Stimulated activated CD8-positive, alpha-beta memory T cell treated with anti-CD3 and anti-CD28 coated beads, Interleukin-4, amount 100 ng/mL, for 24 hours (primary cell): ENCODE measurements at places on chromosomes 11 and 22.

DNA sequence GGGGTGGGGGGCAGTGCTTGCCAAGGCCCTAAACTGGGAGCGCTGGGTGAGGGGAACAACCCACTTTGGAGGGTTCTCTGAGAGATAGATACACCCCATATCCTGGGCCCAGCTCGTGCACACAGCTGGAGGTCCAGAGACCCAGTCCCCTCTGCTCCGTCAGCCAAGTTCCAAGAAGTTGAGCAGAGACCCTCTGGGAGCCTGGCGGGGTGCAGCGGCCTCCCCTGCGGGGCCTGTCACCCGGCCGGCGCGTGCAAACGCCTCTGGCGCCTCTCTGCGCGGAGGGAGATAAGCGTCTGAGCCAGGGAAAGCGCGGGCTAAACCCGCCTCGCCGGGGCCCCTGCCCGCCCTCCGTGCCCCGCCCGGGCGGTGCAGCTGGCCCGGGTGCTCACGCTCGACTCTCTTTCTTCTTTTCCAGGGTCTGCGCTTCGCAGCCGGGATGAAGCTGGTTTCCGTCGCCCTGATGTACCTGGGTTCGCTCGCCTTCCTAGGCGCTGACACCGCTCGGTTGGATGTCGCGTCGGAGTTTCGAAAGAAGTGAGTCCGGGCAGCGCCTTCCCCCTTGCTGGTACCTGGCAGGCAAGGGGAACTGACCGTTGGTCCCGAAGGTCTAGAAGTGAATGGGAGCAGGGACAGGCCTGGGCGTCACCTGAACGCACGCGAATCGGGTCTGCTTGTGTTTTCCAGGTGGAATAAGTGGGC is 540 bp downstream of the ADM start:
- no peak for DNase-seq

GRCh38 chr11:31412946-31413345 is 43.3 kb downstream of the DNAJC24 start:
- no peak for DNase-seq

- peak; percentile 14 for DNase-seq
These were observed 94.2 kb upstream of the TBCEL start for GRCh38 chr11:120929664-120930154.

DNA sequence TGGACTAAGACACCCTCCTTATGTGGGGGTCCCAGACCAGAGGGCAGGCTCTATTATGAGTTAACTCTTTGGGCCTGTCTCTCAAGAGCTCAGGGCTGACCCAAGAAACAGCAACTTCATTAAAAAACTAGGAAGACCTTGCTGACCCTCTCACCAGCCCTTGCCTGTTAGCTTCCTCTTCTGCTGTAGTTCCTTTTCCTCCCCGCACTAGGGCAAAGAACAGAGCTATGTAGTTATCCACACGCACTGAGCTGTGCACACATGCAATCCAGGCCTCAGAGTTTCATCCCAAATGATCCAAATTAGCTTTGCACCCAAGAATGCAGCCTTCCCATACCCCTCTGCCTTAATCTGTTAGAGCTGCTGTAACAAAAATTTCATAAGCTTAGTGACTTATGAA is 539.6 kb upstream of the CADM1 start:
- no peak for DNase-seq

DNA sequence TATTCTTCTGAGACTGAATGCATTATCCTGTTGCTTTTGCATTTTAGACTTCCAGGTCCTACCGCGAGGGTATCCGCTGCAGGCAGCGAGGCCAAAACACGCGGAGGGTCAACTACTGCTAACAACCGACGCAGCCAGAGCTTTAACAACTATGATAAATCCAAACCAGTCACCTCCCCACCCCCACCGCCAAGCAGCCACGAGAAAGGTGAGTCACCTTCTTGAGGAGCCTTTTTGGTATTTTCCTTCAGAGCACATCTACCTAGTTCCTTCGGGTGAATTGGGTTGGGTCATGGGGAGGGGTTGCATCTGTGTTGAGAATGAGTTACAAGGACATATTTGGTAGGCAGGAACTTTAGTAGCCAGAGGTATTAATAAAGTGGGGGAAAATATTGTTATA is 179.8 kb downstream of the NAV2 start:
- no peak for DNase-seq

DNA sequence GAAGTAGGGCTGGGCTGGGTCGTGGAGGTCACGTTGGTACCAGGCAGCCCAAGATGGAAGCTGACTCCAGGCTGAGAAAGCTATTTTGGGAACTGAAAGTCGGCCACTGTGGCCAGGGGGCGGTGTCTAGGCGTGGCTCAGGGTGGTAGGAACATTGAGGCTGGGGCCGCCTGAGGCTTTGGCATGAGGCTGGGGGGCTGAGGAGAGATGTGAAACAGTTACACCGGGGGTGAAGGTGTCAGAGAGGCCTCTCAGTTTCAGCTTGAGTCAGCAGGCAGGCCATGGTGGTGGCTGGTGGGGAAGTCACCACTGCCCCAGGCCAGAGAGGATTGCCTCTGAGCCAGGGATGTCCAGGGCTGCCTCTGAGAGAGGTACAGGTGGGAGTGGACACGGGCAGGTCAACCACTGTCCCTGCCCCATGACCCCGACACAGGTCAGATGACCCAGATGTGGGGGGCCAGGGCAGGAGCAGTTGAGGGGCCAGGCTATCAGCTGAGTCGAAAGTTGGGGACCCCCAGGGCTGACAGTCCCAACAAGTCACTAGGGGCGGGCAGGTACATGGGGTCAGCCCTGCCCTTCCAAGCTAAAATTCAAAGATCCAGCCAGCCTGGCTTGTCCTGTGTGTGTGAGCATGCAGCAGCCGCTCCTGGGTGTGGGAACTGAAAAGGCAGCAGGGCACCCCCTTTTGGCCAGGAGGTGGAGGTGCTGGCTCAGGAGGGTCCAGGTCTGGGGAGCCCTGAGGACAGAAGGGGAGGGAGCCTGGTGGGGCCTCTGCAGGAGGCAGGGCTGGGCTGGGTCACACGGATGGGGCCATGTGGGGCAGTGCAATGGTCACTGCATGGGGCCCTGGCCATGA is 7.2 kb downstream of the KCNK7 start:
- peak; percentile 68 for DNase-seq

DNA sequence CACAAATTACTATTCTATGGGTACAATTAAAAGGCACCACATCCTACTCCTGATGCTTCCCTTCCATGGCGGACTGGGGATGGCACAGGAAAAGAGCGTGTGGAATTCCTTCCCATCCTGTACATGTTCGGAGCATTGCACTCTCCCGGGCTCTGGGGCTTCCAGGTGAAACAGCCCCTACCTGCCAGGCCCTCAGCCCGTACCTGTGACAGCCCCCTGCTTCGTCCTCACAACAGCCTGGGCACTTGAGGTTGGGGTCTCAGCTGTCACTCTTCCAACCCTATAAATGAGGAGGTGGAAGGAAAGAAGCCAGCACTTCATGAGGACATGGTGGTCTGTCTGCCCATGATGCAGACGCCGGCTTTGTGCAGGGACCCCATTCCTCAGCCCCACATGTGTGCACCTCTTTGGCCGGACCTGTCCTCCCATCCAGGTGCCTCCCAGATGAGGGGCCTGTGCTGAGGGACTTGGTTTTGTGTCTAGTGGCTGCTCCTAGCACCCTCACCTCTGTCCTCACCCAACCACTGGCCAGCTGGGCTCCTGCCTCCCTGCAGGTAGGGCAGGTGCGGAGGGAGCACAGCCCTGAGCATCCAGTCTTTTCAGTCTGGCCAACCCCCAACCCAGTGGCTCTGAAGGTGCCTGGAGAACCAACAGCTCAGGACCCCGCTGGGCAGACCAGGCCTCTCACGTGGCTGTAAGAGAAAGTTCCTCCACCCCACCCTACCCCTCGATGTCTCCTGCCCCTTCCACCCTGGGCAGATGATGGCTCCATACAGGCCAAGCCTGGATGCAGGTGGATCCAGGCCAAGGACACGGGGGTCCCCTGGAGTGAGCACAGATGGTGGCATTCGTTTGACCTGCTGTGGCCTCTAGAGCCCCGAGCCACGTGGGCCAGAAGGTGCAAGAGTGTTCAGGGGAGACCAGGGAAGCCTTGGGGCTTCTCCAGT is 23.4 kb upstream of the WNT7B start:
- no peak for DNase-seq

- DNase-seq: no peak
These were observed 8.9 kb downstream of the TTC28 start for GRCh38 chr22:28670756-28671155.

GRCh38 chr11:2933375-2934020 is 4.3 kb upstream of the PHLDA2 start:
- DNase-seq: no peak

DNA sequence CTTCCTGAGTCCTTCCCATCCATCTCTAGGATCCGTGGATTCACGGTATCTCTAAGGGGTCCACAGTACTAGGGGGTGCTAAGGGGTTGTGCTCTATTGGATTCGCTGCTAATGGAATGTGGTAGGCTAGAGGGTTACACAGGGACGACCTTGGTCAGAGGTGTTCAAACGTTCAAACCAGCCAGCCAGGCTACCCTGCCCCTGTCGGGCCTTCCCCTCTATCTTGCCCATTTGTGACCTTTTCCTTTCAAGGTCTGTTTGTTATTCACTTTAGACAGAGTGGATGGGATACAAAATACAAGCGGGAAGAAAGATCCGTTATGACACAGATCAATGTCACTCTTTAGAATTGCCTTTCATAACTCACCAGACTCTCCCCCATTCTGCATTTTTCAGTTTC is 205.8 kb upstream of the TBCEL start:
- DNase-seq: no peak

DNA sequence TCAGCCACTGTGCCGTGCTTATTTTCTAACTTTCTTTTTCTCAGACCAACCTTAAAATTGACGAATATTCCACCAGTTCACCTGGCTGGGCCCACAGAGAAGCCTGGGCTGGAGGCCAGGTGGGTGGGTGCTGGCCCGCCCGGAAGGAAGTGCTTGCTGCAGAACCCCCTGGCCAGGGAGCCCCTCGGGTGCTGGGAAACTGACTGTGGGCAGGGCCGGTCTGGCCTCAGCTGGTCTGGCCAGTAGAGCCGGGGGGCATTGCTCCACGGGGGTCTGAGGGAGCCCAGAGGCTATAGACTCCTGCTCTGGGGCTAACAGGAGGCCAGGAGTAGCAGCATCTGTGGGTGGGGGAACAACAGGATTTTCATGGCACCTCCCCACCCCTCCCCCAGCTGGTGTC is 6.8 kb upstream of the CHID1 start:
- no peak for DNase-seq

DNA sequence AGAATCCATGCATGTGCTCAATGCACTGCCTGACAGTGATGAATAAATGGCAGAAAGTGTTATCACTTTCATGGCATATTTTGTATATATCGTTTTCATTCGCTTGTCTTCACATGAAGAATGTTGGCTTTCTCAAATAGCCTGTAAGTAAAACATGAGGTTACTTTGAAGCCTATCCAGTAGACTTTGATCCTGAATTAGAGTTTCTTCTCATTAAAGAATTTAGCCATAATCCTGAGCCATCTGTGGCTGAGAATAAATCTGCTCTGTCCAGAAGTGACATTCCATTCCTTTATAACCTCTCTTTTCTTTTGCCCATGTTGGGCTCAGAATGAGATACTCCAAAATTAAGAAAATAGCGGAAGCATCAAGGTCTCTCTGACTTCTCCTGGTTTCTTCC is 1071.7 kb upstream of the TENM4 start:
- no peak for DNase-seq

DNA sequence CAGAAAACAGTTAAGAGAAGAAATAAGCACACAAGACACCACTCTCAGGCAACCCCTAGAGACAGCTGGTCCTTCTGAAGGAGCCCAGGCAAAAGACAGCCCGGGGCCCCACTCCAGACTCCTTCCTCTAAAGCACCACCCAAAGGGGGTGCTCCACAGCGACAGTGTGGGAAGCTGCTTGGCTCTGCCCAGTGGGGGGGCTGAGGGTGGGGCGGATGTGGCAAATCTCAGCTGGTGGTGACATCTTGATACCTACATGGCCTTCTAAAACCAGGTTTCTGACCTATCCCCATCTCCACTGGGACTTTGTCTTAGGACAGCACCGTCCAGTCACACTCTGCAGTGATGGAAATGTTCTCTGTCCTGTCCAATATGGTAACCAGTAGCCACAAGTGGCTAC is 10.2 kb upstream of the APOA1 start:
- DNase-seq: no peak

DNA sequence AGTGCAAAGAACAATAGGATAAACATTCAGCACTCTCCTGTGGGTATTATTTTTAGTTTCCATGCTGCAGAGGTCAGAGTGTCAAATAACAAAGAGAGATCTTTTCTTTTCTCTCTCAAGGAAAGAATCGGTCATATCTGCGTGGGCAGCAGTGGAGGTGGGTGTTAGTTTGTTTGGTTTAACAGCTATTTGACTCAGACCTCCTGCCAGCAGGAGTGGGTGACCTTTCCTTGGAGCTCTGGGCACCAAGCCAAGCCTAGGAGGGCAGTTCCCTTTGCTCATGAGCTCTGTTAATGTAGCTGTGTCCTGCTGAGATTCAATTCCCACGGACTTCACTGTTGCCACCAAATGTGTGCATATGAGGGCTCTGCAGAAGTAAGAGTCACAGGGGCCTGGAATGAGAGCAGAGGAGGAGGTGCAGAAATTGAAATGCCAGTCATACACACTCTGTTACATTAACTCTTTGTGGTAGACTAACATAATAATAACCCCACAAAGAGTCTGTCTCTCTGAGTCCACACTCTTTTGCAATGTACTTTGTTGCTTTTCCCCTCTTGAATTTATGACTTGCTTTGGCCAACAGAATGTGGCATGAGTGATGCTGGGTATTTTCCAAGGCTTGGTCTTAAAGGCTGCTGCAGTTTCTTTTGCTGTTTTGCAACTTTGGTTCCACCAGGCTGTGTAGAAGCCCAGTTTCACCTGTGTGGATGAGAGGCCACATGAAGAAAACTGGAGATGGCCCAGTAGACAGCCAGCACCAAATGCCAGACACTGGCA is 76.0 kb upstream of the GRK3 start:
- peak; percentile 54 for DNase-seq

DNA sequence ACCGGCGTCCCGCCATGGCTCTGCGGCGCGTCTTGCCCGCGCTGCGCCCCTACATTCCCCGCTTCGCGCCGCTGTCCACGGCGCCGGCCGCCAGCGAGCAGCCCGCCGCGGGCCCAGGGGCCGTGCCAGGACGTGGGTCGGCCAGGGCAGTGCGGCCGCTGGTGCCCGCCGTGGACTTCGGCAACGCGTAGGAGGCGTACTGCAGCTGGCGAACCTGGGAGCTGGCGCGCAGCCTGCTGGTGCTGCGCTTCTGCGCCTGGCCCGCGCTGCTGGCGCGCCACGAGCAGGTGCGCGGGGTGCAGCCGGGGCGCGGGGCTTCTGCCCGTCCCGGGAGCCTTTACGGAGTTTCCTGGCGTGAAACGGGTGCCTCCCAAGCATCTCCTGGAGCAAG is 20.1 kb downstream of the DGCR6L start:
- DNase-seq: no peak

- no peak for DNase-seq
These were observed 3.2 kb upstream of the KRTAP5-10 start for GRCh38 chr11:71562120-71562519.

GRCh38 chr11:95832763-95833162 is 42.5 kb downstream of the CEP57 start:
- DNase-seq: no peak

DNA sequence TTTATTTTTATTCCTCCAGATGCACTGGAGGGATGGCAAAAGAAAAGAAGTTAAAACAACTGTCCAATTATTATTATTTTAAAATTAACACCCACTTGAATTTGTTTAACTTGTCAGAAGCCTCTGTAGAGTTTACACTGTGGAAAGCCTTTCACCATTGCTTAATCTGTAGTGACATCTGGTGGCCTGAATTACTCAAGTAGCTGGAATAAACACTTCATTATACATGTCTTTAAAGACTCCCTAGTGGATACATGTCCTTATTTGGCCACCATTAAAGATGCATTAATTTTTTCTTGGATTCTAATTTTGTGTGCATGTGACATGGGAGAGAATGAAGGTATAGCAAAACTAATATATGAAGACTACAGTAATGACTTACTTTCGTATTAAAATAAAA is 1496.5 kb downstream of the FAM181B start:
- DNase-seq: no peak

- no peak for DNase-seq
These were observed 378.7 kb upstream of the RAG2 start for GRCh38 chr11:36976741-36977140.
